ENCODE measurements at places on chromosomes 3 and 15. TPM values are rescaled to one million over a fixed set of nuclear protein-coding genes. Genes with fewer than 3 reads are reported as not detected.

GP9 gene
- total RNA-seq, result not detected

SUSD5 gene
- 0.43 TPM for total RNA-seq

DNA sequence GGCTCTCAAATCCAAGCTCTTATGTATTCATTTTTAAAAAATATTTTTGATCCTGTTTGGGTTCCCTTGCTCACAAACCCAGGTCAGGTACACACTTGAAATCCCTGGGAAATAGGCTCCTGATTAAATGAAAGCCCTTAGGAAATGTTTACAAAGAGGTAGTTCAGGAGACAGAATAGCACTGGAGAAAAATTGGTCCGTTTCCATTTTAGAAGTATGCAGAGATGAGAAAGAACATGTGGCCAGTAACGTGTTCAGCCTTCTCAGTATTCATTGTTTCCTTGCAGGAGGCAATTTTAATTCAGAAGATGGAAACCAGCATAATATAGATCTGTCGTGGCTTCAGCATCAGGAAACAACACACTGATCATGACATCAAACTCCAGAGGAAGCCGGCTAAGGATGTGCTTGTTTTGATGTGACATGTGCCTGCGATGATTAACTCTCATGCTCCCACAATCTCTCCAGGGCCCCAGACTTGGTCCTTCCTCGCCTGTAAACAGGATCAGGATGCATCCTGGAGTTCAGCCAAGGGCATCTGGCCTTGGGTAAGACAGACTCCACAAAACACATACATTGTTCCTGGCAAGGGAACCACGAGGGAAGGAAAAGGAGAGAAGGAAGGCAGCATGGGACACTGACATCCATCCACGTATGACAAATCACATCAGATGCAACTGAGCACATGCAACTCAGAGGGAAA, 350.5 kb upstream of the THBS1 start:
- DNase-seq, result no peak

- no peak for DNase-seq
Measured at GRCh38 chr3:114299941-114300624, 6.3 kb downstream of the TIGIT start.

DNA sequence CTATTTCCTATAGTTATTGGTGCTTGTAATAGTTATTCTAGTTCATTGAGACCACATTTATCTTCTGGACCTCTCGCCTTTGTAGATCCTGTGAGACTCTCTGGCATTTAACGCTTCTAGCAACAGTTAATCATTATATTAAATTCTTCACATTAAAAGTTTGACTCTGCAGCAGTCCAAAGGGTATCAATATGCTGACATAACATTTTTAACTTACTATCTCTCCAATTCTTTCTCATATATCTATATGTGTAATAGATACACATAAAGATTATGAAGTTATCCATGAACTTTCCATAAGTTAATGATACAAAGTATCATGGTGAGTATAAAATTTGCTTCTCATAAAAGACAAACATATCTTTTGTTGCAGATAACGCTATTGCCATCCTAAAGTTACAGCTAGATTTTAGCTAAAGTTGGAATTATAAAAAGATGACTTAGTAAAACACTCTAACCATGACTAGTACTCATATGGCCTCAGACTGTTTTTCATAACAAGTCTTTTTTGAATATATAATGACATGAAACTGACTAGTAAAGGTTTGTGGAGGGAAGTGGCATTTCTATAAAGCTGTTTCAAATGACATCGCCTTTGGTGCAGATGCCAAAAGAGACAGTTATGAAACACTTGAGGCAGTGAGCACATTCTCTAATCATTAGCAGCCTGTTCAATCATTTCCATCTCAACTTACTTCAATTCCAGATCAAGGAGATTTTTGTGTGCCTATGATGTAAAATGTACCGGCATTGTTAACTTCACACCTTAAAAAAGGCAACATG, 379.3 kb upstream of the CBLB start:
- DNase-seq, result no peak

DNA sequence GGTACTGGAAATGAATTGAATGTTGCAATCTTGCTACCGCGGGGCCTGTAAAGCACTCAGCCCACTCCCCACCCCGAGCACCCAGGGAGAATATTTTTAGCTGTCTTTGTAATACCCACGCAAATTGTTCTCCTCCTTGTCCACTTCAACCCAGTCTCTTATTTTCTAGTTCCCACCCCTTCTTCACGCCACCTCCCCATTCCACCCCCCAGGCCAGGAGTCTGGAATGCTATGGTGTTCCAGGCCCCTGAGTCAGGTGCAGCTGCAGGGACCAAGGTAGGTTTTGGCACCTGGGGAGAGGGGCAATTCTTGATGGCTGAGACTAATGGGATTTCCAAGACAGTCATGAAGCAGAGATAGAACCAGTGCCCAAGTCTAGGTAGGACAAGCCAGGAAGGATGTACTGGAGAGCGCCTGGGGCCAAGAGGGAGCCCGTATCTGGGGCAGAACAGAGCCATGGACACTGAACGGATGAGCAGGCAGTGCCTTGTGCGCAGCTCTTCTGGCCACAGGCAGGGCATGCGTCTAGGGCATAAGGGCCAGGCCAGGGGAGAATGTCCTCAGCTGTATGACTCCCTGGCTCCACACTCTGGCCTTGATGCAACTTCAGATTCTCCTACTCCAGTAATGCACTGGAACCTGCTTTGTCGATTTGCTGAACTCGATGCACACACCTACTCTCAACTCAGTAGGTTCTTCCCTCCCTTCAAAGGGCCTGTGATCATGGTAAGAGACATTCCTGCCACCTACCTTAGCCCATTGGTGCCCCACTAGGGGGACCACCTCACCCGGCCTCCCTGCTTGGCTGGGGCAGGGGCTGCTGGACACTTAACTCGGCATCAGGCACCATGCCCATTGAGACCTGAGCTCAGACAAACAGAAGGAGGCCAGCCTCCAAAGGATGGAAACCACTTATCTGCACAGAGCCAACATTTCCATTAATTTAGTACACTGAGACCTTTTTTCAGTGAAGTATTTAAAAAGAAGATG, 34.6 kb upstream of the MAGEF1 start:
- no peak for DNase-seq

GRCh38 chr3:89624494-89624893, 517.1 kb downstream of the EPHA3 start:
- no peak for DNase-seq

GRCh38 chr3:121462565-121462964, 83.2 kb downstream of the POLQ start:
- DNase-seq, result no peak

DNA sequence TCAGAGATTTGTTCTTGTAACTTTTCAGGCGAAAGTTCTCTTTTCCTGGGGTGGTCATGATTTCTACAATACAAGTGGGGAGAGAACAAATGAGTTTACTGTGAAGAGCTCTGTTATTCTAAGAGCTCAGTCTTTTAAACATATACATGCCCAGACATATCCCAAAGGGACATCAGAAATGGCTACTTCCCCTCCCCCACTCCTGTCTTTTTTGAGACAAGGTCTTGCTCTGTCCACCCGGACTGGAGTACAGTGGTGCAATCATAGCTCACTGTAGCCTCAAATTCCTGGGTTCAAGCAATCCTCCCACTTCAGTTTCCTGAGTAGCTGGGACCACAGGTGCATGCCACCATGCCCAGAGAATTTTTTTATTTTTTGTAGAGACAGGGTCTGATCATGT, 18.2 kb downstream of the KPNA1 start:
- DNase-seq, result no peak

DNA sequence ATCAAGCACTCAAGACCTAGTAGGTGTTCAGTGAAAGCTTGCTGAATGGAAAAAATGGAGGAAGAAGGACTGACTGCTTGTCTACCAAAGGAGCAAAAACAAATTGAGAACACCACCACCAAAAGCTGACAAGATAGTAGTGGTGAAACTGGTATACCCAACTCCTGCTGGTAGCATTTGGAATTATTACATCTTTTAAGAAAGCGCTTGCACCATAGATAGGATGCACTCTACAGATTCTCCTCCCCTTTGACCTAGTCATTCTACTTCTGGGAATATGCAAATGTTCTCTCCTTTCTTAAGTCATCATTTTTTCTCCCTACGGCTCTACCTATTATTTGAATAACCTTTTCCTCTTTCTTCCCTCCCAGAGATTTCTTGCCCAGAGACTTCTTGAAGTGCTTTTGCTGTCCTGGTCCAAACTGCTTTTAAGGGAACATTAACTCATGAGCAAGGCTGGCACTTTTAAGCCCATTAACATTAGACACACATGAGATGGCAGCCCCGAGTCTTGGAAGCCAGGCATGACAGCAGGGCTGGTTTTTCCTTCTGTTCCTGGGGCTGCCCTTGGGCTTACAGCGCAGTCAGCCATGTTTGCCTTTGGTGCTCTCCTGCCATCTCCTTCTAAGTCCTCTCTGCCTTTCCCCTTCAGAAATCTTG, 75.0 kb upstream of the TLE3 start:
- DNase-seq, result no peak

GRCh38 chr3:42839616-42840015, 30.4 kb downstream of the ACKR2 start:
- peak; percentile 74 for DNase-seq
